Epithelial cell of prostate (primary cell): ENCODE measurements at places on chromosomes 2 and 18.

DNA sequence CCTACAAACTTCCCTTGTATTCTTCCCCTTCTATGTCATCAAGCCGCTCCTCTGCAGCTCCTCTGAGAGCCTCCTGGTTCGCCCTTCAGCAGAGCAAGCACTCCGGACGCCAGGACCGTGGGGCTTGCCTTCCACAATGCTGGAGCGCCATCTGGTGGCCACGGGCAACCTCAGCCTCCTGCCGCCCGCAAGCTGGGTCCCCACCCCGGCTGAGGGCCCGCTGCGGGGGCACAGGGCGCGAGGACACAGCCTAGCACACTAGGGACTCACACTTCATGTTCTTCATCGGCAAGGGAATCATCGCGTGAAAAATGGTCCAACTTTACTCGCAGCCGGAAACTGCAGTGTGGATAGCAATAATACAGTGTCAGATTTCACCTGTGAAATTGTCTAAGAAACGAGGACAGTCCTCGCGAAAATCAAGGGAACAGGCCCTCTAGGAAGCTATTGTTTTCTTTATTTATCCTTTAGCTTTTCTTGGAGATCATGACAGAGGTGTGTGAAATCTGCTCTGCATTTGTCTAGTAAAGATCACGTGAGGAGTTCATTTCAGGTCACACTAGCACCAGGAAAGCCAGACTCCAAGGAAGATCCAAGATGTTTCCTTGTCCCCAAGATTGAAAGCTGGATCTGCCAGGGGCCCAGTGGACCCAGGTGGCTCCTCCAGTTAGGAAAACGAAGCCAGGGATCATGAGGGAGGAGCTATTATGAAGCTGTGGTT lies 5.8 kb downstream of the PRLH start:
- DNase-seq = peak; percentile 31

- no peak for DNase-seq
Measured at GRCh38 chr2:121994238-121995206, 239.1 kb downstream of the TSN start.

- DNase-seq = no peak
Measured at GRCh38 chr2:112465382-112465781, 16.6 kb upstream of the TTL start.

DNA sequence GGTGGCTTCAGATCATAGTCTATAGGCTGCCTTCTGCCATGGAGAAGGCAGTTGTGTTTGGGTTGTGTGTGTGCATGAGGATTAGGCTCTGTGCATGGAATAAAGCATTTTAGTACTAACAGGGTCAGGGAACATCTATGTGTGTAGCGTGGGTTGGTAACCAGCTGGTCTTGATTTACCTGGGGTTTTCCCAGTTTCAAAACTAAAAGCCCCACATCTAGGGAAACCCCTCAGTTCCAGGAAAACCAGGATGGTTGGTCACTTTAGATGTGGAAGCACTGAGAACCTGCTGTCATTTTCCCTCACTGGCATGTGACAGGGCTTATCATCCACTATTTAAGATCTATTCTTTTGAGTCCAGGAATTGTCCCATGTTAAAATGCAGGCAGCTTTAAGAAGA lies 116.3 kb downstream of the POLE4 start:
- no peak for DNase-seq

DNA sequence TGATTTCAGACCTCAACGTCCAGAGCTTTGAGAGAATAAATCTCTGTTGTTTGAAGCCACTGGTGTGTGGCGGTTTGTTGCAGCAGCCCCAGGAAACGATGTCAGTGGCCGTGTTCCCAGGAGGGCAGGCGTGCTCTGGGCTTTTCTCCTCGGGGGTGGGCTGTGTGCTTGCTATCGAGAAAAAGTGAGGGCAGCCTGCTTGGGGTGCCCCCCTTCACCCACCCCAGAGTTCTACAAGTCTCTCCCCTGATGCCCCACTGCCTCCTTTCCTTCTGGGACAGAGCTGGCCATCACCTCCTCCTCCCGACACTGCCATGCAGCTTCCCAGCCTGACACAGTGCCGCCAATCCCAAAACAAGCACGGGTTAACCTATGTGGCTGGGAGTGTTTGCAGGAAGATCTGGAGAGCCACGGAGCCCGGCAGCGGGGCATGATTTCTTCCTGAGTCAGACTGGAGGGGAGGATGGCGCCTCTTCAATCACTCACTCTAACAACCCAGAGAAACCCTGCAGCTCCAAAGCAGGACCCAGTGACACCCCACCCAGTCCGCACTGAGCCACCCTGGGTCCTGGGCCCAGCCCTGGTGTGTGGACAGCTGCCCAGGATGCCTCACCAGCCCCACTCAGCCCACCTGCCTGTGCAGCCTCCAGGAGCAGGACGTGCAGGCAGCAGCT lies 213.7 kb upstream of the RAB6C start:
- DNase-seq = no peak

DNA sequence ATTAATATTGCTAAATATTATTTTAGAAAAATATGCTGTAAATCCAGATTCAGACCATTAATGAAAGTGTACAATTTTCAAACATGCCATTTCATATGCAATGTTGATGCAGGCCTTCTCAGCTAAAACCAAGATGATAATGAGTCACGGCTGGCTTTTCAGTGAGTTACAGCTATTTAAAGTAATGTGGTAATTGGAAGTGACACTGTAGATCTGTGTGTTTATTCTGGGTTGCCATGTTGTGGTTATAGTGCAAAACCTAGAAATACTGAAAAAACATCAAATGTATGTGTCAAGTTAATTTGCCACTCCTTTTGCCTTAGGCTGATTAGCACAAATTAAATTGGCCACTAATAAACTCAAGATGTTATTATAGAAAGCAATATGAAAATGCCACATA lies 506.6 kb downstream of the ERBB4 start:
- no peak for DNase-seq

DNA sequence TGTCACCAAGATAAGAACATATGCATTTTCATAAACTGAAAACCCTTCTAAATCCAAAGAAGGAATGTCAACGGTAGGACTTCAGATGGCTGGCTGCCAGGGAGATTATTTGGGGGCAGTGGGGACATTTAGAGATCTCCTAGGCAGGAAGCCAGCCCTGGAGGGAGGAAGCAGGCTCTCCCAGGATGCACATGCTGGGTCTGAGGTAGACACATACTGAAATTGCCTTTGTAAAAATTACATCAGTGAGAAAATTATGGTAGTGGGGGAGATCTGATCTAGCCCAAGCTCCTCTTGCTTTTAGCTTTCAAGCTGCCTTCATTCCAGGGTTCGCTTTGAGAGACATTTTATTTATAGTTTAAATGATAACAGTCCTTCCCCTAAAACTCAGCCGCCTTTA lies 24.1 kb downstream of the MPP4 start:
- no peak for DNase-seq

DNA sequence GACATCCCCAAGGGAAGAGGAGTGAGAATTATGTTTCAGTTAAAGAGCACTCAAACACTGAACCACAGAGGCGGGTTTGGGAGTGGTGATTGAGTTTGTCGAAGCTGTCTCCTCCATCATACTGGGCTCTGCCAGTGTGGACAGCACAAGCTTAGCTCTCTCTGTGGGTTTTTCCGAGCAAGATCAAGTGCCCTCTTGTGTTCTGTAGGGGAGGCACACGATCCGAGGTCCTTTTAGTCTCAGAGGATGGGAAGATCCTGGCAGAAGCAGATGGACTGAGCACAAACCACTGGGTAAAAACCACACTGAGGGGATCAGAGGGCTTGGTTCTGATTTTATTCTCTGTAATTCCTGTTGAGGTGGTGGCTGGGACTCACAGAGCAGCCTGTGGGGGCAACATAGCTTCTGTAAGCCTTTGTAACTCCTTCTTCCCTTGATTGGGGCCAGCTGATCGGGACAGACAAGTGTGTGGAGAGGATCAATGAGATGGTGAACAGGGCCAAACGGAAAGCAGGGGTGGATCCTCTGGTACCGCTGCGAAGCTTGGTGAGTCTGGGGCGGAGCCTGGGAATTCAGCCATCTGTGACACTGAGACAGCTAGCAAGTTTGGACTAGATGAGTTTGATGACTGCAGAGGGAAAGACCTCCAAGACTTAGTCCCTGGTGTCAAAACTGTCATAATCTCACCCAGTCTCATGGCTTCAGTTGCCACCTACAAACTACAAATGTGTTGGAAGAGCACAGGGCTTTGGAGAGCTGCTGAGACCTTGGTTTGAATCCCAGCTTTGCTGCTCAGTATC lies 2.0 kb downstream of the NAGK start:
- DNase-seq = no peak

DNA sequence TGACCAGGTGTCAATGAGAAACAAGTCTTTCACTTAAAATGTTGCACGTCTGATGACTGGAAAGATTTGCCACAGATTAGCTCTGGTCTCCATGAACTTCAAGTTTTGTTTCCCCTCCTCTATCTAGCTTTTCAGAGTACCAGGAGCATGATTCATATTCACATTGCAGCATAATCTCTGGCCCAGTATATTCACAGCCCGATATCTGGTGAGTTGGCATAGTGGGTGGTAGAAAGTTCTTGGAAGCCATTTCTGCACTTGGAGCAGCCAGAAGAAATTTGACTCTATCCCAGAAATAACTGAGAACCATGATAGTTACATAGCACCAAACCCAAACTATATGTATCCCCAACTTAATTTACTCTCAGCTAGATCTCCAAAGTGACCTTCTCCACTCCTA lies 503.9 kb downstream of the PID1 start:
- DNase-seq = no peak

- DNase-seq = no peak
Measured at GRCh38 chr2:151900331-151900730, 72.1 kb upstream of the ARL5A start.

GRCh38 chr2:187424146-187424545 lies 23.9 kb downstream of the CALCRL start:
- DNase-seq = no peak

DNA sequence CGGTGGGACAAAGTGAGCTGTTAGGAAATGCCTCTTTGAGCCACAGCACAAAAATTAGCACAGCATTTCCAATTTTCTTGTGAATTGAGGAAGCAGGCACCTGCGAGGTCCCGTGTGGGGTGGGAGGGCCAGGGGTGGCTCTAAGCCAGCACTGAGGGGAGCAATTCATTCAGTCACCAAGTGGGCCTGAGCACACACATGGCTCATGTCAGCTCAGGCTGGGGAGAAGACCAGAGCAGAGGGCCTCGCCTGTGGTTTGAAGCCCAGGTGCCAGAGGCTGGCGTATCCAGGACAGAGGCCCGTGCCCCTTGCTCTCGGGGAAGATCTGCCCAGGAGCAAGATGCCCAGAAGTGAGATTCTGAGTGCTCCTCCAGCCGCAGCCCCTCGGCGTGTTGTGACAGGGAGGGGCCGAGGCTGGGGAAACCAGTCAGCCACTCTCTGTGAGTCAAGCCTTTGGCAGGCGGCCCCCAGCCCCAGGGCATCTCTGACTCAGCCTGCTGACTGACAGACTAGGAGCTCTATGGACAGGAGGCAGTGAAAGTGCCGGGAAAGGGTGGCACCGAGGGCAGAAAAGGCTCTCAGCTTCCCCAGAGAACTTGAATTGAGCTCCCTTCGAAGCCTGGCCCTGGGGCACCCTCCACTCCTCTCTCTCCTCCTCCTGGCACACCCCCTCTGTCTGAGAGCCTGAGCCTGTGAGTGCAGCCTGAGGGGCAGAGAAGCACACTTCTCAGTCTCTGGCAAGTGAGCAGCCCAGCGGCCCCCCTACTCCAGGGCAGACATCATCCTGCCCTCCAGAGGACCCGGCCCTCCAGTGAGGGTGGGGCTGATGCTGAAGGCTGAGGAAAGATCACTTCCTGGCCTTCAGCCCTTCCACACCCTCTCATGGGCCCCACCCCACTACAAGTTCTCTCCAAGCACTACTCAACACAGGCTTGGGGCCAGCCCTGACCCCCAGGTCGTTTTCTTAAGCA lies 32.3 kb downstream of the CYP26B1 start:
- peak; percentile 90 for DNase-seq
